D721Med (cell line): ENCODE measurements at places on chromosomes 11 and 22.

- DNase-seq = no peak
These were observed 405.5 kb downstream of the MIAT start for GRCh38 chr22:27062910-27063309.

- no peak for DNase-seq
These were observed 78.9 kb downstream of the C11orf58 start for GRCh38 chr11:16817351-16817750.

DNA sequence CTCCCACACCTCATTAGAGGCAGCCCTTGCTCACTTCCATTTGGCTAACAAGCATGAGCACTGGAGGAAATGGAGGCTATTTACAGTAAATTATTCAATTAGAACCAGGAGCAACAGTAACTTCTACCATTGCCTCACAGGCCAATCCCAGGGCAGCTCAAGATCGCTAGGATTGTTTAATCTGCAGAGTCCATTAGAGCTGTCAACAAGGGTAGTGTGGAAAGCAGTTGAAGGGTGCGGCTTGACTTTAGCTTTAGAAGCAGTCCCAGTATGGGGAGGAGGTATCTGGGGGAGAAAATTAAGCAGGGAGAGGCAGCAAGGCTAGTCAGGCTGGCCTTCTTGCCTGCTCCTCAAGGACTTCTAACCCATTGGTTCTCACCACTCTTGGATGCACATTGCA is 38.3 kb upstream of the CYP2R1 start:
- no peak for DNase-seq

GRCh38 chr22:27668828-27669797 is 132.4 kb downstream of the MN1 start:
- no peak for DNase-seq

DNA sequence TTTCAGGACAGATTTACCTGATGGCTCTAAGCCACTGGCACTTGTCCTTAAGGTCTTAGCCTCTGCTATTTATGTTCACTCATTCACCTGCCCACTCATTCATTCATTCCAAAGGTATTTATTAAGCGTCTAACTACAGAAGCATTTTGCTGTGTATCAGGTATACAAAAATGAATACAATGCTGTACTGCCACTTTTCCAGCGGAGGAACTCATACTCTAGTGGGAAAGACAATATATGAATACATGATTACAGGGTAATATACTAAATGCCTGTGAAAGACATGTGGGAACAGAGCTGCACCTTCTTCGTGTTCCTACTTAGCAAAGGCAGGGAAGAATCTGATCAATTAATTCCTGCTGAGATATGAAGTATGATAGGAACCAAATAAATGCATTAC is 43.7 kb downstream of the CLMP start:
- DNase-seq = no peak

GRCh38 chr22:50302564-50302963 is 4.9 kb downstream of the PLXNB2 start:
- no peak for DNase-seq

- DNase-seq = no peak
These were observed 10.0 kb downstream of the BCL2L13 start for GRCh38 chr22:17648569-17648968.

DNA sequence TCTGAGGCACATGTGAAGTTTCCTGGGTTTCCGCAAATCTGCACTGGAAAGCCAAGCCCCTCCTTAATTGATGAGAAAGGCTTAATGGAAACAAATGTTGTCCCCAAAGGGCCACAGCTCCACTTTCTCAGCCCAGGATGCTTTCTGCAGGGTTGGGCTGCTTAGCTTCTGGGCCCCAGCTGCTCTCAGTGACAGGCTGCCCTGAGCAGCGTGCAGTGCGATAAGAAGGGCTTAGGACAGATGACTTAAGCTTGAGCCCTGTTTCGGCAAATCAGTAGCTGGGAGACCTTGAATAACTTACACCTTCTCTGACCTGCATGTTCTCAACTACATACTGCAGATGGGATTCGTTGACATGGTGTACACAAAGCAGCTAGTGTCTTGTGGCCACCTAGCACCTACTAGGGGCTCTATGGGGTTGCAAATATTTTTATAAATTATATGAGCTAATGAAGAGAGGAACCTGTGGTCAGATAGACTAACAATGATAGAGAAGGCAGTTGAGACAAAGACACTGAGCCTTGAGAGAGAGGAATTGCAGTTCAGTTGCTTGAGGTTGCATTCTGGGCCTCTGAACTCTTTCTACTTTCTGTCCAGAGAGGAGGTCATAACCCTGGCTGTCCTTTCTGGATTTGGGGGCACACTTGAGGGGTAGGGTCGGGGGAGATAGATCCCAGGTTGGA is 11.5 kb downstream of the STX3 start:
- DNase-seq = peak; percentile 56

DNA sequence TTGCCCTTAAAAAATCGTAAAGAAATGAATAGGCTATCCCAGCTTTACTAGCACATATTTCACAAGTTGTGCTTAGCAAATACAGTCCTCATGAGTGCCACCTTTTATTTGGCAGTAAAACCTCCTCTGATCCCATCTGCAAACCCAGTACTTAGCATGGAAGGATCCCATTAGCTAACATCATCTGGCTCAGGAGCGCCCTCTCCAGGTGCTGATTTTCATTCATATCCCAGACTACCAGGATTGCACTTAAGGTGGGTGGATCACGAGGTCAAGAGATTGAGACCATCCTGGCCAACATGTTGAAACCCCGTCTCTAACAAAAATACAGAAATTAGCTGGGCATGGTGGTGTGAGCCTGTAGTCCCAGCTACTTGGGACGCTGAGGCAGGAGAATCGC is 76.1 kb upstream of the PAX6 start:
- no peak for DNase-seq

DNA sequence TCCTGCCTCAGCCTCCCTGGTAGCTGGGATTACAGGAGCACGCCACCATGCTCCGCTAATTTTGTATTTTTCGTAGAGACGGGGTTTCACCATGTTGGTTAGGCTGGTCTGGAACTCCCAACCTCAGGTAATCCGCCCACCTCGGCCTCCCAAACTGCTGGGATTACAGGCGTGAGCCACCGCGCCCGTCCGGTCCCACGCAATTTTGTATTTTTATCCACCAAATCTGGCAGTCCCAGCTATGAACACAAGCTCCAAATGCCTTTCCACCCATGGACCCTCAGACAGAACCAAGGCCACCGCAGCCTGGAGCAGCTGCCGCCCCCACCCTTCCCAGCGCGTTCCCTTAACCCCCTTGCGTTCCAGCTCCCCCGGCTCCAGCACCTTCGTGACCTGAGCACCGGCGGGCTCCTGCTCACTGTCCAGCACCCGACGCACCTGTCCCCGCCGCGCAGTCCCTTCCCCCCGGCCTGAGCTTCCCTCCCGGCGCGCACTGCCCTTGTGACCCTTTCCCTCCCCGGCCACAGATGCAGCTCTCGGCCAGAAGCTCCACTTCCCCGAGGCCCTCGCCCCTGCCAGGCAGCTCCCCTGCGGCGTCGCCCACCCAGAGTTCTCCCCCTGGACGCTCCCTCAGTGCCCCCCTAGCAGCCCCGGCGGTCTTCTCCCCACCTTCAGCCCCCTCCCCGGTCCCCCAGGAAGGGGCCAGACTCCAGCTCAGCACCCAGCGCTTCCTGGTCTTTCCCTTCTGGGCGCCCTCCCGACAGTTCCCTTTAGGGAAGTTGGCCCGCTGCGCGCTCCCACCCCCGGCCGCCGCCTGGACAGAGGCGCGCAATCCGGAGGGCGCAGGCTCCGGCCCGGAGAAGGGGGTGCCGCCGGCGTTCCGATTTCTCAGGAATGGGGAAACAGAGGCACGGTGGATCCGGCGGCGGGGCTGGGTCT is 5.6 kb upstream of the ZBED4 start:
- DNase-seq = no peak

DNA sequence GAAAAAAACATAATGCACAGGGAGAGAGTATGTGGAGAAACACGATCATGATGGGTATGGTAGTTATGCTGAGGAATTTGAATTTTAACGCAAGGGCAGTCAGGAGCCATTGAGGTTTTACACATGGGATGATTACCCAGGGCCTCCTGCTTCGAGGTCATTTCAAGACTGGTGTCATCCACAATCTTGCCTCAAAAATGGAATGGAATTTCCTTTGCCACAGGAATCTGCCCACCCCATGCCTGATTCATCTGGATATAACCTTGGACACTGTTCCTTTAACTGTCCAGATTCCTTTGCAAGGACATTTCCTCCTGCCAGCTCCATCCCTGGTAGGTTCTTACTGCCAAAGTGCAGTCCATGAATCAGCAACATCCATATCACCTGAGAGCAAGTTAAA is 655.9 kb upstream of the TENM4 start:
- DNase-seq = no peak

- DNase-seq = no peak
These were observed 42.6 kb downstream of the BRD1 start for GRCh38 chr22:49785046-49785521.

DNA sequence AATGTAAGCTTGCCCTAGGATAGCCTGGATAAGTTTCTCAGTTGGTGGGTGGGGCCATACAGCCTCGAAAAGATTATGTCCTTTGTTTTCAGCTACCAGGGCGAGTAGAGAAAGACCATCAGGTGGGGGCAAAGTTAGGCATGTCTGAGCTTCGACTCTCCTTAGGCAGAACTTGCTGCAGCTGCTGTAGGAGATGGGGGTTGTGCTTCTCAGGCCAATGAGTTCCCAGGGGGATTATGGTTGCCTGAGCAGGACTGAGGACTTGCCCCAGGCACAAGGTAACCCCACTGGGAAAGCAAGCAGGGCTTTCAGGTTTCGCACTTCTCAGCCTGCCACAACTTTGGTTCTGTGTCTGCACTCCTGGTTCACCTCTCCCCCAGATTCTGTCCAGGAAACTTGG is 173.4 kb upstream of the SESN3 start:
- DNase-seq = no peak

DNA sequence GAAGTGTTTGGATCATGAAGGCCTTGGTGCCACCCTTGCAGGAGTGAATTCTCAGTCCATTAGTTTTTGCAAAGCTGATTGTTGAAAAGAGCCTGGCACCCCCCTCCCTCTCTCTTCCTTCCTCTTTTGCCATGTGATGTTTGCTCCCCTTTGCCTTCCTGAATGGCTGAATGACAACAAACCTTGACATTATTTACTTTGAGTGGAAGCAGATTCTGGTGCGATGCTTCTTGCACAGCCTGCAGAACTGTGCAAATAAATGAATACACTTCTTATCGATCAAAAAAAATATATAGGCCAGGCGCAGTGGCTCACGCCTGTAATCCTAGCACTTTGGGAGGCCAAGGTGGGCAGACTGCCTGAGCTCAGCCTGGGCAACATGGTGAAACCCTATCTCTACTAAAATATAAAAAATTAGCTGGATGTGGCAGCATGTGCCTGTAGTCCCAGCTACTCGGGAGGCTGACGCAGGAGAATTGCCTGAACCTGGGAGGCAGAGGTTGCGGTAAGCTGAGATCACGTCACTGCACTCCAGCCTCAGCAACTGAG is 2.0 kb upstream of the NARS2 start:
- no peak for DNase-seq

DNA sequence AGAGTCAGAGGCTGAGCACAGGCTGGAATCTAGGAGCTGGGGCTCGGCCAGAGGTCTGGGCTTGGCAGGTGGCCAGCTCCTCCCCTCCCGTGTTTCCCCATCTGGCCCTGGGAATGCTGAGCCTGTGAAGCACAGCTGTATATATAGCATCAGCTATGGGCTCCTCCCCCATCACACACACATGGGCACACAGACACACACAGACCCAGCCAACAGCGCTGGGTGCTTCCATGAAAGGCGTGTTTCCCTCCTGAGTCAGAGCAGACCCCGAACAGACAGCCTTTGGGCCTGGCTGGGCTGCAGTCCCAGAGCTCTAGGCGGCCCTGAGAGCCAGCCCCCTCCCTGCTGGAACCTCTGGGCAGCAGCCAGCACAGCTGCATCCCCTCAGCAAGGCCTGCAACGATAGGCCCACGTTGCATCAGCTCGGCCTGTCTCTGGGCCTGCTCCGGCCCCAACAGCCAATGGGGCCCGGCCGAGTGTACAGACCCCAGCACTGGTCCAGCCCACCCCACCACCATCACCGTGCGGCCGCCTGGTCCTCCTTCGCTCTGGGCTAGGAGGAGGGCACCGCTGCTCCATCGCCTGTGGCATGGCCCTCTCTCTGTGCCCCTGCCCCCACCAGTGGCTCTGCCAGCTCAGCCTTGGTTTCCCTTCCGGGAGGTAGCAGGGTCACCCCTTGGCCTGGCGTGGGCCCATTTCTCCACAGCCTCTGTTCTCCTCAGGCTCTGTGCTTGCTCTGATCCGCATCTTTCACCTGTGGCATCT is 7.6 kb upstream of the SERPINH1 start:
- no peak for DNase-seq

- no peak for DNase-seq
These were observed 333.4 kb upstream of the MPPED2 start for GRCh38 chr11:30919389-30920152.

DNA sequence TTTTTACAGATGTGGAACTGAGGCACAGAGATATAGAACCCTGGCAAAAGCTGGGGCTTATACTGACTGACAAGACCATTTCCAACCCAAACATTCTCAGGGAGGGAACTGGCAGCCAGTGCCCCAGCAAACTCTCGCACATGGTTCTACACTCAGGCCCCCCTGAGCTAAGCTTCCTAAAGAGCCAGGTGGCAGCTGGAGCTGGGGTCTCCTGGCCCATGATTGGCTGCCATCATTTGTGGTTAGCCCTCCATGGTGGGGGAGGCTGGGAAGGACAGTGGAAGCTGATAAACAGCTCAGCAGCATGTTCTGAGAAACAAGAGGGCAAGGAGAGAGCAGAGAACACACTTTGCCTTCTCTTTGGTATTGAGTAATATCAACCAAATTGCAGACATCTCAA is at the start of gene RAG1:
RAG1 (plus strand) TSS at position 314 of the 400 bp plus-strand sequence. CDS start 5,298 bp downstream, outside the sequence.
- DNase-seq = no peak

DNA sequence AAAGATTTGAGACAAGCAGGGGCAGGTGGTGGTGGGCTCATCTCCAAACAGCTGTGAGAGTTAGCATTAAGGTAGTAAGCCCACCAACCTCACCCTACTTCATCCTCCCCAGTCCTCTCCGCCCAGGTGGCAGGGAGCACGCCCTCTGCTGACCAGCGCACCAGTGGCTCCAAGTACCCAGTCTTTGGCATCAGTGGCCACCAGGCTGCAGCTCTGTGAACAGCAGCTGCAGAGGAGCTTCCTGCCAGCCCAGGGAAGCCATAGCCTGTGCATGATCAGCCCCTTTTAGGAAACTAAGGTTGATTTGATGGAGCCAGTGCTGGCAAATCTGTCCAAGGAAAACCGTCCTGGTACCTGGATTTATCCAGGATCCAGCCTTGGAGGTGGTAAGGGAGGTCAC is 21.7 kb downstream of the CAVIN3 start:
- DNase-seq = no peak

GRCh38 chr22:33781411-33781810 is 138.9 kb downstream of the LARGE1 start:
- DNase-seq = no peak

DNA sequence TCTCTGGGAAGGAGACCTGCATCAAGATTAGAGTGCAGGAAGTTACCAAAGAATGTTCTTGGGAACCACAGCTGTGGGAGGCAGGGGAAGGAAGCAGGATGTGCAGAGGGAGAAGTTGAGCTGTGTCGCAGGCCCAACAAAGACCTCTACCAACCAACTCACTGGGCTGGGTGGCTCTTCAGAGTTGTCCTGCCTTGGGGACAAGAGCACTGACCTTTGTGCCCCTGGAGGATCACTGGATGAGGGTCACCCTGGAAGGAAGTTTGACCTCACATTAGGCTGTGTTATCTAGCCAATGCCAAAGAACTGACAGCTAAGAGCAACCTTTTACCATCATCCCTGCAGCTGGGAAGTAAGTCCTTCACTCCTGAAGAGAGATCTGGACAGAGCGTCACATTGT is 130.6 kb downstream of the RRAS2 start:
- DNase-seq = no peak
